ENCODE measurements at places on chromosomes 7 and 10.

DNA sequence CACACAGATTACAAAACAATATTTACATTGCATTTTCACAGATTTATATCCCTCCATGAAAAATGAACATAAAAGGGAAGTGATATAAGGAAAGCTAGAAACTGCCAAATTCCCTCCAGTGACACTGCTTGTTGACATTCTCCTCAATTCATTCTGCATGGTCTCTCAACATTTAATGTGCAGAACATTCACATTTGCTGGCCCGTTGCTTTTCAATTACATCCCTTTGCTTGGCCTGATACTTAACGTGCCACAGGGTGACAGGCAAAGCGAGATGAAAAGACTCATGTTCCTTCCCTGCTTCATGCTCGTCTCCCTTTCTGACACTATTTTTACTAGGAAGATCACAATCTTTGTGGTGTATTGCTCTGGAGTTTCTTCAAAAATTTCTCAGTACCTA is 1019.7 kb upstream of the LRRN3 start:
- no peak for DNase-seq

- no peak for DNase-seq
These were observed 35.8 kb downstream of the AIFM2 start for GRCh38 chr10:70096705-70097420.

DNA sequence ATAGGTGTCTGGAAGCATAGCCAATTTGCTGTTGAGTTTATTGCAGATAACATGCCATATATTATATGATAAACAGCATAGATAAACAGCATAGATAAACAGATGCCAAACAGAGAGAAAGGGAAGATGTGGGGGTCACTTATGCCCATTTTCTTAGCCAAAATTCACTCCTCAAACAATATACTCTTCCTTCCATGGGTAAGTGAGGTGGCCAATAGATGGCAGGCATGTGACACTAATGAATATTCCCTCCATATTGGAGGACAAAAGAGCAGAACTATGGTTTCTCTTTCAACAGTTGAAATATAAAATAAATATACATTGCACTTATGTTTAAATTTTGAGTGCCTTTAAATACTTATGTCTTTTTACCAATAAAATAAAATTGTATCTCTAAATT is 1212.8 kb downstream of the REEP3 start:
- no peak for DNase-seq

GRCh38 chr10:132107949-132108877 is 42.5 kb downstream of the JAKMIP3 start:
- DNase-seq: no peak

DNA sequence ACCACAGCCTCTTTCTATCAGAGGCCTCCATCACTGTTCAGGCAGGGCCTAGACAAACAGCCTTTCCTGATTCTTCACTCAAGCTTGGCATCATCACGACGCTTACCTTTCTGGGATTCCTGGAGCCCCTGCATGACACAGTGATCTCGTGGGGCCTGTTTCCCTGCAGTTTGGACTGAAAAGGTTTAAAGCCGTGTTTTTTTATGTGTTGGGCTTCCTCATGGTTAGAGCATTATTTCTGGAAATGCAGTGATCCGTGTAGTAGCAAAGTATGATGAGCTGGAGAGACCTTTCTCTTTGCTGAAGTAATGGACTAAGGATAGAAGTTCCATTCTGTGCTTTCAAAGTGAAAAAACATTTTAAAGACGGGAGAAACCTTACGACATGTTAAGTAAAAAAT is 169.1 kb downstream of the BMPER start:
- DNase-seq: no peak

GRCh38 chr10:381805-382204 is 246.6 kb downstream of the ZMYND11 start:
- DNase-seq: no peak

DNA sequence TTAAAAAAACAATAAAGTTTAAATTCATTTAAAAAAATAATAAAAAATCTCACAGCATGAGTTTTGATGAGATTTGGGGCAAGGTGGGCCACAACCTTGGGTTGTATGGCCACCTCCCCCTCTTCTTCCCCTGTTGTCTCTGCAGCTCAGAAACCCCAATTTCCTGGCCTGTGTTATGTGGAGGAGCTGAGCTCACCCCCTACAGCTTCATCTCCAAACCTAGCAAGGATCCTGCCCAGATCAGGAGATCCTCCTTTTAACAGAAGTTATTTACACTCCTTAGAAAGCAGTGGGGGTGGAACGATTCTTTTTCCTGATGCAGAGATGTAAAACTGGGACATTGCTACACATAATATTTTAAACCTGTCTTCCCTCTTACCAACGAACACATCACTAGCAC is 6.9 kb upstream of the SH2D4B start:
- DNase-seq: no peak

- no peak for DNase-seq
These were observed 611.5 kb upstream of the IGFBP3 start for GRCh38 chr7:46532571-46532970.

Measured in cerebellar nuclear complex (tissue), 1 donor.